ENCODE measurements at places on chromosomes 3 and 15.

GRCh38 chr3:42735019-42735418 is 32.4 kb upstream of the HHATL start:
- no peak for DNase-seq

GRCh38 chr3:147414390-147415138 is 5.4 kb downstream of the ZIC1 start:
- DNase-seq: no peak

- no peak for DNase-seq
Measured at GRCh38 chr3:157594413-157594812, 91.2 kb upstream of the VEPH1 start.

- DNase-seq: no peak
Measured at GRCh38 chr3:129632556-129632955, 26.1 kb upstream of the PLXND1 start.

- DNase-seq: peak; percentile 64
Measured at GRCh38 chr3:51974963-51975851, at the start of gene ABHD14A. ABHD14A (plus strand) TSS chr3:51975064; CDS start chr3:51975136, 72 bp downstream.

GRCh38 chr3:29333576-29333975 is 52.7 kb downstream of the RBMS3 start:
- DNase-seq: no peak

- no peak for DNase-seq
Measured at GRCh38 chr3:61985020-61985419, 388.3 kb downstream of the FEZF2 start.

DNA sequence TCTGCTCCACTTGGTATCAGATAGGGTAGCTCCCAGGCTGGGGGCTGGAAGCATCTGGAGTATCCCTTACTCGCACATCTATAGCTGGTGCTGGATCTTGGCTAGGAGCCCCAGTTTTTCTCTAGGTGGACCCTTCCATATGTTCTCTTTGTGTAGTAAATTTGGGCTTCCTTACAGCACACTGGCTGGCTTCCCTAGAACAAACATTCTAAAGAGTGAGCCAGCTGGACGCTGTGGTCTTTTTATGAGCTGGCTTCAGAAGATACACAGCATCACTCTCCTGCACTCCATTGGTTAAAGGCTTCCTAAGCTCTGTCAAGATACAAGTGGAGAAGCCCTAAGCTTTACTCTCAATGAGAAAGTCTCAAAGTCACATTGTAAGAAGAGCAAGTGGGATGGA is 322.1 kb downstream of the WDR72 start:
- DNase-seq: no peak

- DNase-seq: no peak
Measured at GRCh38 chr3:83601704-83602103, 1357.1 kb upstream of the CADM2 start.

DNA sequence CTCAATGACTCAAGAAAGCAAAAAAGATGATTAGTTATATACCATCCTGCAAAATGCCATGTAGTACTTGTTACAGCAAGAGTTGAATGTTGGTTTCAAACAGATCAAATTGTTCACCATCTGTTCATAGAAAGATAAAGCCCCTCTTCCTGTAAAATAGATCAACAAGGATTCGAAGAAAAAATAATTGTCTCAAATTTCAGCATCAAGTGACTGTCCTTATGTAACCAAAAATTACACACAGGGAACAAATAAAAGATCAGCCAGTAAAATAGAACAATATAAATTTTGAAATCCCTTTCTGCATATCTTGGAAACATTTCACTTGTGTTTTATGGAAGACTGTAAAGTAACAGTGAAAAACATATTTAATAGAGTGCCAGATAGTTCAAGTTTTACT is 165.1 kb upstream of the STAC start:
- DNase-seq: no peak

DNA sequence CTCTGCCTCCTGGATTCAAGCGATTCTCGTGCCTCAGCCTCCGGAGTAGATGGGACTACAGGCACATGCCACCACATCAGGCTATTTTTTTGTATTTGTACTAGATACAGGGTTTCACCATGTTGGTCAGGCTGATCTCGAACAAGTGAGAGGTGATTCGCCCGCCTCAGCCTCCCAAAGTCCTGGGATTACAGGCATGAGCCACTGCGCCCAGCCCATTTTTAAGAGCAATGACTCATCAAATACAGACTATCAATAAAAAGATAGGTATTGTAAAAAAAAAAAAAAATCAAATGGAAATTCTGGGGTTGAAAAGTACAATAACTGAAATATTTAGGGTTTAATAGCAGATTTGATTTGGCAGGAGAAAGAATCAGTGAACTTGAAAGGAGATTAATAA is 129.0 kb downstream of the TJP1 start:
- DNase-seq: no peak

- DNase-seq: peak; percentile 52
Measured at GRCh38 chr3:185659942-185660921, 74.1 kb downstream of the SENP2 start.

GRCh38 chr3:46200211-46200610 is 7.9 kb downstream of the CCR1 start:
- DNase-seq: no peak

DNA sequence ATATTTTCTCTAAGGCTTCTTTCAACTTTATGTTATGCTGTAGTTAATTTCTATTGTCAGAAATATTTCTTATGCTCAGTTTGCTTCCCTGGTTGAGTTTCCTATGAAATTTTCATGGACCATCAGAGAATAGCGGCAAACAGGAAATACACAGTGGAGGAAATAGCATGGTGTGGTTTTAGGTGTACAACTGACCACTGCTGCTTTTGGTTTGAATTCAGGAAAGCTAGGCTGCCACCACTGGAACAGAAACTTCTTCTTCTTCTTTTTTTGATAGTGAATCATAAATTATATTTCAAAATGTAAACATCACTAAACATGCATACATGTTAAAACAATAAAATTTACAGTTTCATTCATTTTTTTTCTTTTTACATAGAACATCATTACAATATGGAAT is 316.6 kb upstream of the TGFBR2 start:
- DNase-seq: no peak

DNA sequence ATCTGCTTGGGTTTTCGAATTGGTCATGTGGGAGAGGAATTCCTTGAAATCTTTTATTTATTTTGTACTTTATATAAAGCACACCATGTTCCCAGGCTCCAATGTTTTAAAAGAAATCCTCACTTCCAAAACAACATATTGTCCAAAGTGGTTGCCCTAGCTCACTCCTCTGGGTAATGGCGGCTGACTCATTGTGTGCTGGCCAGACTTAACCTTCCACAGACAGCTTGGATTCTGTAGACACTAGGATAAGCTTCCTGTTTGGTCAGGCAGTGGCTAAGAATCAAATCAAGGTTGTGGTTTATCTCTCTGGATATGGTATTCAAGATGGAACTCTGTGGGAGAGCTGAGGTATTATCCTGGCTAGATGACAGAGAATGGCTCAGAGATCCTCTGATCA is 55.8 kb upstream of the FAM98B start:
- no peak for DNase-seq

DNA sequence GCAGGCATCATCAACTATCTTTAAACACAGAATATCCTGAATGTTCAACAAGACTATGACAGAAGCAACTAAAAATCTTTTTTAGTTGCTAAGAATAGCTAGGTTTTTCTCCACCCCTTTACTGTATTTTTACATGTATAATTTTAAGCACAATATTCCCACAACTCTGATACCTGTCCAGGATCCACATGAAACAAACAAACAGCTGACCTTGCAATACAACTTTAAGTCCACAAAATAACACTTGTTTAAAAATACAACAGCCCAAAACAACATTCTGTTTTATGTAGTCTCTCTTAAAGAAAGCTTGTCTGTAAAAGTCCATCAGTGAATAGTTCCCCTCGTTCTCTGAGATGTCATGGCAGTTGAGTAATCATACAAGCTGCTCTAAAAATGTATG is 41.1 kb downstream of the IFT57 start:
- no peak for DNase-seq

DNA sequence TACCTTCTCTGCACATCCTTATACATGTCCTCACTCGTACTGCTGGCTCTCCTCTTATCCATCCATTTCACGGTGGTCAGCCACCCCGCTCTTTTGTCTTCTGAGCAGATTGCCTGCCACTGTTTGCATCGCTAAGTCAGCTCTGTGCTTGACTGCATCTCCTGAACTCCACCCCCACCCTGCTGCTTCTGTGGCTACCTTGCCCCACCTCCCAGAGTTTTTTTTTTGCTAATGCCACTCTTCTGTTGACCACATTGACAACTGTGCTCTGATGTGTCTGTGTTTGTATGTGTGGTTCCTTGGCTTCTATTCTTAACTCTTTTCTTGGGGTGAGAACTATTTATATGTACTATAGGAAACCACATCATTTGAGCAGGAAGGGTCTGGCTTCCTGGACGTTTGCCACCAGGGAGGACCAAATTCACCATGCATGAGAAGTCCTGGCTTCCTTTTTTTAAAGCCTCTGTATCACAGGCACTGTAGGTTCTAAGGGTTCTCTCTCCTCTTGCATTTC is 12.8 kb upstream of the MTMR10 start:
- no peak for DNase-seq

GRCh38 chr3:119080364-119080763 is 45.7 kb upstream of the IGSF11 start:
- DNase-seq: no peak

All from activated CD4-positive, alpha-beta T cell treated with anti-CD3 and anti-CD28 coated beads, Interleukin-2, amount 50 U/mL, for 1 hour (primary cell).